NAMALWA (cell line): ENCODE measurements at places on chromosomes 11 and 22.

DNA sequence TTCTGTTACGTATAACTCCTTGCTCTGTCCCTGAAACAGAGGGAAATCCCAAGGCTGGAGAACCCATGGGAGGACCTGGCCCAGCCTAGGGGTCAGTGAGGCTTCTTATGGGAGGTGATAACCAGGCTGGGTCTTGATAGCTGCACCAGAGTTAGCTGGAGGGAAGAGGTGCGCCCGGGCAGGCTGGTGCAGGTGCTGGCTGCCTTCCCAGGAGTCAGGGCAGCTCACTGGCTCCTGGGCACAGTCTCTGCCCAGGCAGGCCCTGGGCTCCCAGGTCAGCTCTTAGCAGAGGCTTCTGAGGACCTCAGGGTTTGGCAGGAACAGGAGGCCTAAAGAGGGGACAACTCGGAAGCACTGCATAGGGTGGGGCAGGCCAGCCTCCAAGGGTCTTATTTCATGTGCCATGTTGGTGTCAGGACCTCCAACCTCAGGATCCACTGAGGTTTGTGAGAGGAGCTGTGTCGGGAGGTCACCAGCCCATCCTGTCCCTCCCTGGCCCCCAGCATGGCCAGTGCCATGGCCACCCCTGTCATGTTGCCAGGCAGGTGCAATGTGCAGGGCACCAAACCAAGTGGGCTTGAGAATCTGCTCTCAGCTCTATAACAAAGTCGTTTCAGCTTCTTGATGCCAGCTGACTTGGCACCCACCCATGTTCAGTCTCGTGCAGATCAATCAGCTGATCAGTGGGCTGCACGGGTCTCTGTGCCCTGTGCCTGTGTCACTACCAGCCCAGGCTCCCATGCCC, 20.5 kb upstream of the CELSR1 start:
- DNase-seq, result no peak

DNA sequence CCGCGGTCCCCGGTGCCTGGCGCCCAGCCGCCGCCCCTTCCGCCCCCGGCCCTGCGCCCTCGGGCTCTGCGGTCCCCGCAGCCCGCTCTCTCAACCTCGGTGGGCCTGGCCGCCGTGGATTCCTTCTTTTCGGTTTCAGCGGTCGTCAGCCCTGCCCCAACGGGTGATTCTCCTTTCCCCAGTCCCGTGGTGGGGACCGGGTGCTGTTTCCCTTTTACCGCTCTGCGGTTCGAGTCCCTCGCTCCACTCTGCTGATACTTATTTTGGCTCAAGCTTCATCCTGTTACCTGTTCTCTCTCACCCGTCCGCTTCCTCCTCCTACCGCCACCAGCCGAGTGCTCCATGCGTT, 494 bp downstream of the ZDHHC5 start:
- DNase-seq, result no peak

DNA sequence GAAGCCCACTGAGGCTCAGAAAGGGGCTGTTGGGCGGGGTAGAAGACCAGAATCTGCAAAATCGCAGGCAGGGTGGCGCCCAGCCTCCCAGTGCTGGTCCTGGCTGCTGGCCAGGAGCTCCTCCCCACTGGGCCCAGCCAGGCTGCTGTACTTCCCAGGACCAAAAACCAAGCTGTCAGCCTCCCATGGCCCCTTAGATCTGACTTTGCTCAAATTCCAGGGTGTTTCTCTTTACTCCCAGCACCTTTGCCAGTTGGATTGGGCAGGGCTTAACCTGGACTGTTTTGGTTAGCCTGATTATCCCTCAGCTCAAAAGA, 44.2 kb upstream of the WEE1 start:
- no peak for DNase-seq

DNA sequence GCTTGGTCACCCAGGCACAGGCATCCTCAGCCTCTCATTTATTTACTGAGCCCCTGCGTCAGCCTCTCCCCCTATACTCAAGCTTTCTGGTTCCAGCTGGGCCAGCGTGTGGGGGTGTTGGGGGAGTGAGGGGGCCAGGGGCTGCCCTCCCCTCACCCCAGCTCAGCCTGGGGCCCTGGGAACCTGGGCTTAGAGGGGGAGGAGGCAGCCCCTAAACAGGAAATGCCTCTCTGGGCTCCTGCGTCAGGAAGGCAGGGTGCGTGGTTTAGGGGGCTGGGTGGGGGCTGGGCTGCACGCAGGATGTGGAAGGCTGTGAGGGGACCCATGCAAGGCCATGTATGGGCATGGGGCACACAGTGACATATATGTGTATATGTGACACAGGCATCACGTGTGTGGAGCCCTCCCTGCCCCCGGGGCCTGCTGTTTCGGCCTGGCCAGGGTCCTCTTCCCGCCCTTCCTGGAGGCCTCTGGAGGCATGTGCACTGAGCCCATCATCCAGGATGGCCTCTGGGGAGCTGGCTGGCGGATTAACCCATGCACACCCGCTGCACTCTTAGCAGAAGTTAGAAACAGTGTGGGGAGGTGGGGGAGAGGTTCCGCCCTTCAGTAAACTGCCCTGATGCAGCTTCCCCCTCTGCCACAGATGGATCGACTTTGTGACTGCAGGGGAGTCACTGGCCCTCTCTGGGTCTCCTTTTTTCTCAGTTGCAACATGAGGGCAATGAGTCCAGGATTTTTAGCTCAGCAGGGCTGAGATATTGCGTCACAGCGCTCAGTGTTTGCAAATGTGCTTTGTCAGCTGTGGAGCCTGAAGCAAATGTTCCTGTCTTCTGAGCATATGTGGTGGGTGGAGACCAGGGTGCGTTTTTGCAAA, 1.1 kb upstream of the CD248 start:
- DNase-seq, result peak; percentile 72

- DNase-seq, result no peak
Measured at GRCh38 chr22:19554834-19555404, 30.7 kb upstream of the CLDN5 start.

DNA sequence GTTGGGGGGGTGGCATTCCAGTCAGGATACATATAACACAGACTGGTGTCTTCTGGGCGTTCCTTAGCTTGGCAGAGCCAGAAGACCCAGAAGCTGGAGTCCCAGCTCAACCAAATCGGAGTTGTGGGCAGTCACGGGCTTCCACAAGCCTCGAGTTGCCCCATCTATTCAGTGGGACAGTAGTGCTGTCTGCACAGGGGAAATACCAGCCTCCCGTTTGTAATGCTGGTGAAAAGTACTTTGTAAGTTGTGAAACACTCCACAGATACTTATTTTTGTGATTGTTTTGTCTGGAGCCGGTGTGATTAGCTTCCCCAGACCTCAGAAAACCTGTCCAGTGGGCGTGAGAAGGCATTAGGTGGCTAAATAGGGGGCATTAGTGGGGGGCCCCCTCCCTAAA, 13.6 kb downstream of the DGKZ start:
- DNase-seq, result peak; percentile 52

DNA sequence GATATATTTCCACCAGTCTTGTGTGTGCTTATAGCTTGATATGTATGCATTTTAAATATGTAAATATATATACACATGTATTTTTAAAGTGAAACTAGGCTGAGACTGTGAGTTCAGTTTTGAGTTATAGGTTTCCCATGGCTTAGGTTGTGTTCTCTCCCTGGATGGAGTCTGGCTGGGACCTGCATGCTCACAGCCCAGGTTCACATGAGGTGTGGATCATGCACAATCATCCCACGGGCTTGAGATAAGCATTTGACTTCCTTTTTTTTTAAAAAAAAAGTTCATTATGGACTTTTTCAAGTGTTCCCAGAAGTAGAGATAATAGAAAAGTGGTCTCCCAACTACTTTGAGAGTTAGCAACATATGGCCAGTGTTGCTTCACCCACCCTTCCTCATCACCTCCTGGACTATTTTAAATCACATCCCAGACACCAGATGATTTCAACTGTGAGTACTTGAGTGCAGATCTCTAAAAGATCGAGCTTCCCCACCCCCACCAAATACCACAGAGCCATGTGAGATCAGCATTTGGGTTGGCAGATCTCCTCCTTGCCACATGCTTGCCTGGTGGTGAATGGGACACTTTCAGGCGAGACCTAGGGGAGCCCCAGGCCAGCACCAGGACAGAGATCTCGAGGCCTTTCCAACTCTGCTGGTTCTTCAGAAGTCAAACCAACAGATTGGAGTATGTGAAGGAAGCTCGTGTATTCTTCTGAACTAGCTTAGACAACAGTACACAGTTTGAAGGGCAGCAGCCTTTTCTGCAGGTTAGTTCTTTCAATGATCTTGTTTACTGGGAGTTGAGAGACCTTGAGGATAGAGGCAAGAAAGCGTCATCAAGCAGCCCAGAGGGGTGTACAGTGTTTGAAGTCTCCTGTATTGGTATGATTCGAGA, 15.9 kb downstream of the MED15 start:
- no peak for DNase-seq

DNA sequence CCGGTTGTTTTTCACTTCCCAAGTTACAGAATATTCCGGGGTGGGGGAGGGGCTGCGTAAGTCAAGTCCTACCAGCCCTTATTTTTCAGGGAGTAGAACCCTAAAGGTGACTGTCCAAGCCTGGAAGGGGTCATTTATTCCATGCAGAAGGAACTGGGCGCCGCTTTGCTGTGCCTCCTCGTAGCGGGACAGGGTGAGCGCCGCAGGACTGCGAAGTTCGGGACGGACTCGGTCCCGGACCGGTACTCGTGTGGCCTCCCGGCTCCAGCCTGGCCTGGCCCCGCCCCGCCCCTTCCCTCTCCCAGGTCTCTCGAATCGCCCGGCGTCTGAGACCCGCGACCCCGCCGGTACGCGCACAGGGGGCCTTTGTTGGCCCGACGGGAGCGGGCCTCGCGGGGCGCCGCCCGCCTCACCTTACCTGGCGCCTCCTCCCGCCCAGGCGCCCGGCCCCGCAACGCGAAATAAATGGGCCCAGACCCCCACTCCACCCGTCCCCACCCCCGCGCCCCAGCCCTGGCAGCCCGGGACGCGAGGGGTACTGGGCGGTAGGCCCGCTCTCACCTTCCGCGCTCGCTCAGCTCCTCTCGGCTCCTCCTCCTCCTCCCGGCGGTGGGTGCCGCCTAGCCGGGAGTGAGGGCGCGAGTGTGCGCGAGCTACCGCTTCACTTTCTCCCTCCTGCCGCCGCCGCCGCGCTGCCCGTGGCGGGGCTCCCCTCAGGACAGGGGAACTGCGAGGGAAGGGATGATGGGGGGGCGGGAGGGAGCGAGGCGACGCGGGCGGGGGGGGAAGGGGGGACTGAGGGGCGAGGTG, 698 bp downstream of the PAK1 start:
- DNase-seq, result no peak

DNA sequence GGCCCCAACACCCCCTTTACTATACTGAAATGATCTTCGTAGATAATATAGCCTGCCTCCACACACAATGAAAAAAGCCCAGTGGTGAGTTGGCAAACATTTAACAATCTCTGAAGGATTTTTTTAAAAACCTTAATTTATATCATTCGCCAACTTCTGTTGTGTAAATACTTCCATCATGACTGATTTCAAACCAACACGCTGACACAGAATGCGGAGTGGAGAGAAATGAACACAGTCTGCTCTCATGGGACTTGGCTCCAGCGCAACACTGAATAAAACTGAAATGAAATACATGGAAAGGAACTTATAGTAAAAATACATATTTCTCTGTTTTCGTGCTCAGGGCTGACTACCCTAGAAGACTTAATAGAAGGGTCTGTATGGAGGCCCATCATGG, 61.3 kb upstream of the WNT11 start:
- DNase-seq, result no peak

GRCh38 chr11:114133548-114134329, 74.2 kb downstream of the ZBTB16 start:
- no peak for DNase-seq

DNA sequence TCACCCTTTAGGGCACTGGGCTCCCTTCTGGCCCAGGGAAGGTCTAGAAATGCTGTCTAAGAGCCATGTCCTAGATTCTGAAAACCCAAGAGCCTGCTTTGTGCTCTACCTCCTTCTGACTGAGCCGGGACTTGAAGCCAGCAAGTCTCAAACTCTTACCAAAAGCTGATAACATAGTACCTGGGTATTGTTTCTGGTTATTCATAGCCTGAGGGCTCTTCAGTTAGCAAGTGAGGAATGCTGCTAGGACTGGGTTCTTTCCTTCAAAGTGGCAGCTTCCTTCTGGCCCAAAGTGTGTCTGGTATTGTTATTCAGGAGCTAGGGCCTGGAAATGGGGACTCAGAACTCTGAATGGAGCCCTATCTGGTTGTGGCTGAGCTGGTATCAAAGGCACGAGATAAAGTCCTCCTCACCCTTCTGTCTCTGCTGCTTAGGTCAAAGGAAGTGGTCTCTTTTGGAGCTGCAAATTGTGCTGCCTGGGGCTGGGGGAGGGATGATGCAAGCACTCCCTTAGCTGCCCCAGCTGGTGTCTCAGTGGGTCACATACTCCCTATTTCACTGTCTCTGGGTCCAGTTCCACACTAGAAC, 696.0 kb upstream of the CCDC179 start:
- DNase-seq, result no peak

- DNase-seq, result no peak
Measured at GRCh38 chr22:50401907-50402306, 58.8 kb downstream of the PPP6R2 start.
